A673 (cell line): ENCODE measurements at places on chromosomes 16 and 17. TPM values are rescaled to one million over a fixed set of nuclear protein-coding genes. Genes with fewer than 3 reads are reported as not detected.

The KCNJ18 gene
- not detected in 2 replicates for total RNA-seq

- peaks cover 15% of the 10 kb centered on the region for H3K4me1 ChIP-seq
- peak overlapping the region; percentile 49 for H3K4me3 ChIP-seq
- H3K27ac ChIP-seq = no peak overlapping the region
- DNase-seq = no peak
These were observed 6.1 kb downstream of the DOK4 start for GRCh38 chr16:57479976-57480753.

The ZG16B gene
- not detected in 2 replicates for total RNA-seq

GRCh38 chr17:80328634-80329380 is 68.2 kb downstream of the RNF213 start:
- DNase-seq = no peak
- H3K27ac ChIP-seq = no peak overlapping the region

DNA sequence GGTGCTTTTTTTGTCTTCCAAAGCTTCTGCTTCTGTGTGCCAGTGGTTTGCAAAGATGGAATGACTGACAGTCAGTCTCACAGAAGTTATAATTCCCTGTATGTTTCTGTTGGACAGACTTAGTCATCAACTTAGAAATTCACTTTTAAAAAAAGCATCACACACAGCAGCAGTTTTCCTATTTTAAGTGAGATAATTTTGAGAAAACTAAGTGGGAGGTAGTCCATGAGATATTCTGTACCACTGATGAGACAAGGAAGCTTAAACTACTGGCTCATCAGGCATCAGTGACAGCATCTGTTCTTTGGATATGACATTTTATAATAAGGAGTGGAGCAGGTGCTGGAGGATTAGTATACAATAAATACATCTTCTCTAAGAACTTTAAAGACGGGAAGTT is 20.0 kb downstream of the CNP start:
- no peaks in the 10 kb centered on the region for H3K4me1 ChIP-seq
- DNase-seq = no peak
- H3K4me3 ChIP-seq = no peak overlapping the region
- no peaks in the 10 kb centered on the region for H3K27me3 ChIP-seq
- H3K36me3 ChIP-seq = peaks cover 44% of the 10 kb centered on the region

DNA sequence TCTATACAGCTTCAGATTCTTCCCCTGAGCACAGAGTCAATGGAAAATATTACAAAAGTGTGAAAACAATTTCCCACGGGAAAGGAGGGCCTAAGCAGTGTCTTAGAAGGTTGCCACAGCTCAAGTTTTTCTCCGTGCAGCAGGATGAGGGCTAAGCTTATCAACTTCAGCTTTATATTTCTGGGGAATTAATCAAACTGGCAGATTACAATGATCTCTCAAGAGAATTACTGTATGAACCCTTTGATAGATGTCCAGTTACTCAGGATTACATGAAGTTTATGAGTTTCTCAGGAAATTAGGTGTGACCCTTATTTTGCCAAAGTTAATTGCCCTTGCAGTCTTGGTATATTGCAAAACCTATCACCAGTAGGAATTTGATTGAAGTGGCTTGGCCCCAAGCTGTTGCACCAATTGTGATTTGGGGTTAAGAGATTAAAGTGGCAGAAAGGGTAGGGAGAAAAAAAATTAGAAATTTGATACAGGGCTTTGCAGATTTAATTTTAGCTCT is 298.4 kb downstream of the MAP2K6 start:
- H3K27me3 ChIP-seq = peaks cover 5% of the 10 kb centered on the region
- no peak overlapping the region for H3K27ac ChIP-seq
- H3K4me3 ChIP-seq = no peak overlapping the region
- no peak for DNase-seq

DNA sequence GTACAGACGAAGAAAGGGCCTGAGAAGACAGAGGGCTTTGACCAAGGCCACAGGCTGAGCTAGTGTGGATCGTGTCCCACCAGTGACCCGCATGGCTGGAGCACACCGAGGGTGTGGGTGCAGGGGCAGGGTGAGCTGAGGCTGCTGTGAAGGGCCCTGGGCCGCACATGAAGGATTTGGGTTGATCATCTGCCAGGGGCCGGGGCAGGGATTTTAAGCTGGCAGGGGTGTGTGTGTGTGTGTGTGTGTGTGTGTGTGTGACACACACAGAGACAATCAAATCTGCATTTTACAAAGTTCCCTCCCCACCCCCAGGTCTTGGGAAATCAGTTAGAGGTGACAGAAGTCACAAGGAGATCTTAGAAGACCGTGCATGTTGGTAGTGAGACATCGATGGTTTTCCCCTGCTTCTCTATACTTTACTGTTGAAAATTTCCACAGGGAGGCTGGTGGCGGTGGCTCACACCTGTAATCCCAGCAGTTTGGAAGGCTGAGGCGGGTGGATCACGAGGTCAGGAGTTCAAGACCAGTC is 65.2 kb downstream of the SRCIN1 start:
- H3K27me3 ChIP-seq = no peaks in the 10 kb centered on the region
- H3K4me1 ChIP-seq = no peaks in the 10 kb centered on the region
- no peak for DNase-seq
- no peak overlapping the region for H3K4me3 ChIP-seq
- H3K27ac ChIP-seq = no peak overlapping the region

DNA sequence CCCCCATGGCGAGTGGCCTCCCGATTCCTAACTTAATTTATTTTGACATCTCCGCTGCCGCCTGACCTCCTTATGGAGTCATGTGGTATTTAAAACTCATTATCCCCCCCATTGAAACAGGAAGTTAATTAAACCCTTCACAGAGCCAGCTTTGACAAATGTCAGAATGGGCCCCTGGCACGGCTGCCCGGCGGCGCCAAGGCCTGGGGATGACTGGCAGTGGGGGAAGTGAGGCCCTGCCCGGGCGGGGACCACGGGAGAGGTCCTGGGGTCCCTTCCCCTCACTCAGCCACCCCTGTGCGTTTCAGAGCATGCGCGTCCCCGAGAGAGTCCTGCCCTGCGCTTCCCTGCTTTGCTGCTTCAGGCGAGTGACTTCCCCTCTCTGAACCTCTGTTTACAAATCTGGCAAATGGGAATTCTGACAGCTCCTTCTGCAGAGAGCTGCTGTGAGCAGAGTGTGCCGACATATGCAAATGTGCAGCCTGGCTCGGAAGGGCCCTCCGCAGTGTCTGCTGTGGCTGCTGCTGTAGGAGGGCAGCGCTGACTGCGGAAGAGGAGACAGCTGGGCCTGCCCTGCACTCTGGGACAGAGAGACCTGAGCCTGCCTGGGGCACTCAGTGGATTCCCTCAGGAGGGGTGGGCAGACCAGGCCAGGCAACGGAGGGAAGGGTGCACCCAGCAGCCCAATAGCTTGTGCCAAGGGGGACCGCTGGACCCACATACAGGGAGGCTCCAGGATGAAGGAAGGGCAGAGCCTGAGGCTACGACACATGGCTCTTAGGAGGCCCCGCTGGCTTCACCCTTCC is 4.4 kb upstream of the ZFPM1 start:
- no peak overlapping the region for H3K4me3 ChIP-seq
- no peaks in the 10 kb centered on the region for H3K36me3 ChIP-seq
- no peaks in the 10 kb centered on the region for H3K27me3 ChIP-seq
- no peak overlapping the region for H3K27ac ChIP-seq
- DNase-seq = peak; percentile 72

- no peaks in the 10 kb centered on the region for H3K27me3 ChIP-seq
- no peak overlapping the region for H3K4me3 ChIP-seq
- H3K4me1 ChIP-seq = no peaks in the 10 kb centered on the region
- H3K27ac ChIP-seq = no peak overlapping the region
These were observed 13.4 kb downstream of the UBALD1 start for GRCh38 chr16:4601036-4601863.

GRCh38 chr17:7837408-7838088 is 3.5 kb downstream of the KDM6B start:
- DNase-seq = no peak
- H3K4me3 ChIP-seq = peak overlapping the region; percentile 75
- no peaks in the 10 kb centered on the region for H3K27me3 ChIP-seq
- peaks cover 2% of the 10 kb centered on the region for H3K36me3 ChIP-seq
- peak overlapping the region; percentile 97 for H3K27ac ChIP-seq

DNA sequence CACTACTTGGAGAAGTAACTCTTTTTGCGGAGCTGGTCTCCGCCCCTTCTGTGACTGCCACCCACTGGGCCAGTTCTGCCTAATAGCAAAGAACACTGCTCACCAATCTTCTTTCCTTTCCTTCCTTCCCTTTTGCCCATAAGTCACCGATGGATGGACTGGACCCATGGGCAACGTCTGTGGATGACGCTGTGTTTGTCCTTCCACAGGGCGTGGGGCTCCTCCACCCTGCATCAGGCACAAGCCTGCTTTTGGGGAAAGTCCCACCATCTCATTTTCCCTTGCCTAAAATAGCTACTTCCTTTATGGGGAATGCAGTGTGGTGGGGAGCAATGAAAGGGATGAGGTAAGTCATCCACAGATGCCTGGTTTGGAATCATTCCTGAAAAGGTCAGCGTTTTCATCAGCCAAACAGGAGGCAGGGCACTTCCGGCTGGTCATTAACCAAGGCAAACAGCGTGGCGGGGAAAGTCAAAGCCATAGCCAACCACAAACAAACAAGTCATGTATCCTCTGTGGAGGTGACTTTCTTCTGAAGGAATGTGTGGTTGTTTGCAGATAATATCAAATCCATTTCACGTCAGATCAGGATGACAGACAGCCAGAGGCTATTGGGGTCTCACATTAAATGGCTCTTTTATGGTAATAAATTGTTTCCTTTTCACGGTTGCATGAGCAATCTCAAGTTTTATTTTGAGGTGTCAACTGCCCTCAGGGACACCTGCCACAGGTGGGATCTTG is 30.7 kb upstream of the MED9 start:
- no peak overlapping the region for H3K4me3 ChIP-seq
- no peaks in the 10 kb centered on the region for H3K4me1 ChIP-seq
- no peak for DNase-seq
- H3K27ac ChIP-seq = no peak overlapping the region
- no peaks in the 10 kb centered on the region for H3K27me3 ChIP-seq

GRCh38 chr17:48812001-48812400 is 5.0 kb downstream of the TTLL6 start:
- no peak overlapping the region for H3K27ac ChIP-seq
- peaks cover 4% of the 10 kb centered on the region for H3K4me1 ChIP-seq
- H3K4me3 ChIP-seq = no peak overlapping the region
- no peaks in the 10 kb centered on the region for H3K36me3 ChIP-seq
- H3K27me3 ChIP-seq = no peaks in the 10 kb centered on the region

DNA sequence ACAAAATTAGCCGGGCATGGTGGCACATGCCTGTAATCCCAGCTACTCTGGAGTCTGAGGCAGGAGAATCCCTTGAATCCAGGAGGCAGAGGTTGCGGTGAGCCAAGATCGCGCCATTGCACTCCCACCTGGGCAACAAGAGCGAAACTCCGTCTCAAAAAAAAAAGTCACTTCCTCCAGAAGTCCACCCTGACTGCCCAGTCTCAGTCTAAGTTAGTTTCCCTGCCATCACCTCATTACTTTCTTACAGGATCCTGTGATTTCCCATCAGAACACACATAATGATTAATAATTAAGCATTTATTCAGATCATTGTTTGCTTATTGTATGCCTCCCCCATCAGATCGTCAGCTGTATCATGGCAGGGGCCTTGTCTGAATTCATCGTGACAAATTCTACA is 31.6 kb downstream of the ABCC3 start:
- H3K27me3 ChIP-seq = no peaks in the 10 kb centered on the region
- DNase-seq = no peak
- H3K4me1 ChIP-seq = peaks cover 8% of the 10 kb centered on the region

DNA sequence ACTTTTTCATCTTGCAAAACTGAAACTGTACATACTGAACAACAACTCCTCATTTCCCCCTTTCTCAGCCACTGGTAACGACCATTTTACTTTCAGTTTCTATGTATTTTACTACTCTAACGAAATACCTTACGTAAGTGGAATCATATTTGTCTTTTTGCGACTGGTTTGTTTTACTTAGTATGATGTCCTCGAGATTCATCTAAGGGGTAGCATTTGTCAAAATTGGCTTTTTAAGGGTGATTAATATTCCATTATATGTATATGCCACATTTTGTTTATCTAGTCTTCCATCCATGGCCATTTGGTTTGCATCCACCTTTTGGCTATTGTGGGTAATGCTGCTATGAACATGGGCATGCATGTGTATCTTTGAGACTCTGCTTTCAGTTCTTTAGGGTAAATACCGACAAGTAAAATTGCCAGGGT is 10.4 kb downstream of the KPNB1 start:
- H3K27ac ChIP-seq = no peak overlapping the region
- DNase-seq = no peak
- no peak overlapping the region for H3K4me3 ChIP-seq
- H3K4me1 ChIP-seq = no peaks in the 10 kb centered on the region
- peaks cover 84% of the 10 kb centered on the region for H3K36me3 ChIP-seq

GRCh38 chr16:85613604-85614337 is 649 bp downstream of the GSE1 start:
- peak overlapping the region; percentile 86 for H3K4me3 ChIP-seq
- peak; percentile 71 for DNase-seq
- no peaks in the 10 kb centered on the region for H3K36me3 ChIP-seq
- H3K27ac ChIP-seq = peak overlapping the region; percentile 77

DNA sequence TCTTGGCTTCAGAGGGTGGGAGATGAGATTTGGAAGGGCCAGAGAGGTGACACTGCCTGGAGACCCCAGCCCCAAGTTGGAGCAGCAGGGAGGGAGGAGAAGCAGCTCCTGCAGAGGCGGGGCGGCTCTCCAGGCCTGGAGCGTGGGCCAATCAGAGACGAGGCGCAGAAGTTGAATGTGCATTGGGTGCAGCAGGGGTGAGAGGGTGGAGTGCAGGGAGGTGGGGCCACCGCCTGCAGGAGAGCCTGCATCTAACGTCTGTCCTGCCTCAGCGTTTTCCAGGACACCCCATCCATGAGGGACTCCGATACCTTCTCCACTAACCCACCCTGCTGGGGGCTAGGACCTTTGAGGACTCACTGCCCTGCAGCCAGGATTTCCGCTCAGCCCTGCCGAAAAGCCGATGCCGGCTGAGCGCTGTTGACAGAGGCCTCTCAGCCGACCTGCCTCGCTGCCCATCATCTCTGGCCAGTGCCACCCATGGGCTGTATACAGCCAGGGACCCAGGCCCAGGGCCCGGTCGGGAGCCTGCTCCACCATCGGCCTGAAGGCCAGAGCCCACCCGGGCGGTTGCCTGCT is 146.2 kb downstream of the ENGASE start:
- H3K4me3 ChIP-seq = no peak overlapping the region
- H3K27me3 ChIP-seq = peaks cover 94% of the 10 kb centered on the region
- H3K36me3 ChIP-seq = no peaks in the 10 kb centered on the region
- no peaks in the 10 kb centered on the region for H3K4me1 ChIP-seq

GRCh38 chr16:90022209-90023077 is 3.2 kb upstream of the DBNDD1 start:
- peak overlapping the region; percentile 81 for H3K4me3 ChIP-seq
- H3K27me3 ChIP-seq = no peaks in the 10 kb centered on the region
- DNase-seq = peak; percentile 96
- no peaks in the 10 kb centered on the region for H3K36me3 ChIP-seq

The TMEM186 gene
- 13.3 and 13.5 TPM in 2 replicates for total RNA-seq
